ENCODE measurements at places on chromosomes 2 and 18. TPM values are rescaled to one million over a fixed set of nuclear protein-coding genes. Genes with fewer than 3 reads are reported as not detected.
A peak's percentile ranks its signal among the peaks of the same experiment; 100 is the strongest.

Gene FAM161A
- total RNA-seq: 3.3 TPM

GRCh38 chr2:111640480-111640879 is 243.5 kb downstream of the ANAPC1 start:
- DNase-seq: no peak

Gene CD28
- total RNA-seq: not detected

DNA sequence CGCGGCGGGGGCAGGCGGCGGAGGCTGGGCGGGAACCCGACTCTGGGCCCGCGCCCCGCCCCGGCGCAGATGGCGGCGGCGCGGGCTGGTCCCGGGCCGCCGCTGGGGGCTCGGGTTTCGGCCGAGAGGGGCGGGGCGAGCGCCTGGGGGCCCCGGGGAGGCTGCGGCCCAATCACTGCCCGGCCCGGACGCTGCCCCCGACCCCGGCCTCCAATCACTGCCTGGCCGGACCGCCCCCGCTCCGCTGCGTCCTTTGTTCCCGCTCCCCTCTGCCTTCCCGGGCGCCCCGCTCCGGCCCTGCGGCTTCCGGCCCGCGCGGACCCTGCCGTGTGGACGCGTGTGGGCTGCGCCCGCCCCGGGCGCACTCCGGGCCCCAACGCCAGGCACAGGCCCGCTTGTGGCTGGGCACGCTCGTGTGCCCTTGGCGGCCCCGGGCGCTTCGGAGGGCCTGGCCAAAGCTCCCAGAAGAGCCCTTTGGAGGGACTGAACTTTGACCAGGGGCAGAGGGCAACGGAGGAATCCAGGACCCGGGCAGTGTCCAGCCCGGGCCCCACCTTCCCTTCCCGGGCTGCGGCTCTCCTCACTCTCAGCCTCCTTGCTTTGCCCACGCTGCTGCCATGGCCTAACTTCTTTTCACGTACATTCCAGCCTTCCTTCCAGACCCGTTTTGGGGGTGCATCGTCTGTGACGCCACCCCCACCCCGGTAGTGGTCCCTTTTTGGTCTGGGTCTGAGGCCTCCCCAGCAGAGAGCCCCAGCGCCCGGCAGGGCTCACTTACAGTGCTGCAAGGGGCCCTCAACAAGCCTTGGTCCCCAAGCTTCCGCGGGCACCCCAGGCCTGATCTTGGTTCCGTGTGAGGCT is 27.1 kb upstream of the PTMA start:
- DNase-seq: peak; percentile 22

Gene AGXT
- total RNA-seq: not detected

GRCh38 chr2:29881089-29881730 is 40.2 kb downstream of the ALK start:
- DNase-seq: peak; percentile 9

Gene FBXO15
- total RNA-seq: 1.7 TPM

- no peak for DNase-seq
Measured at GRCh38 chr2:238458651-238459050, 31.9 kb downstream of the ASB1 start.

Gene IL37
- total RNA-seq: not detected

GRCh38 chr2:72917138-72917876 is at the start of gene EMX1:
EMX1 (plus strand) TSS chr2:72917519; CDS start chr2:72917853, 334 bp downstream.
- peak; percentile 44 for DNase-seq

DNA sequence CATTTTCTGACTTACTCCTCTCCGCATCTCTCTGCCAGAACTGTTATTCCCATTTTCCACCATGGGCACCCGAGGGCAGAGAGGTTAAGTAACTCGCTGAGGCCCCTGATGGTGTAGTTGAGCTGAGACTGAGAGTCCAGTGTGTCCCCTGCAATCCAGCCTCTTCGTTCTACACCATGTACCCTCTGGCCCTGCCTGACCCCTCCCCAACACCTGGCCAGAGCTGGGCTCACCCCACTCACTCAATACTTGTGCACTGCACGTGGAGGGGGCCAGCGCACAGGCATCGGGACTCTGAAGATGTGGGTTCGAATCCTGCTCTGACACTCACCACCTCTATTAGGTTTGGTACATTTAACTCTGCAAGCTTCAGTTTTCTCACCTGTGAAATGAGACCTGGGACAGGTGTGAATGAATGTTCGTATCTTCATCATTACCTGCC is 24.3 kb upstream of the FOSL2 start:
- DNase-seq: no peak

Gene SCLY
- 18.2 TPM for total RNA-seq

Gene EVA1A
- total RNA-seq: 82.8 TPM

Gene NEB
- 1.2 TPM for total RNA-seq

Gene C1GALT1C1L
- 2.5 TPM for total RNA-seq

- DNase-seq: no peak
Measured at GRCh38 chr2:95349568-95350322, 52.6 kb downstream of the KCNIP3 start.

DNA sequence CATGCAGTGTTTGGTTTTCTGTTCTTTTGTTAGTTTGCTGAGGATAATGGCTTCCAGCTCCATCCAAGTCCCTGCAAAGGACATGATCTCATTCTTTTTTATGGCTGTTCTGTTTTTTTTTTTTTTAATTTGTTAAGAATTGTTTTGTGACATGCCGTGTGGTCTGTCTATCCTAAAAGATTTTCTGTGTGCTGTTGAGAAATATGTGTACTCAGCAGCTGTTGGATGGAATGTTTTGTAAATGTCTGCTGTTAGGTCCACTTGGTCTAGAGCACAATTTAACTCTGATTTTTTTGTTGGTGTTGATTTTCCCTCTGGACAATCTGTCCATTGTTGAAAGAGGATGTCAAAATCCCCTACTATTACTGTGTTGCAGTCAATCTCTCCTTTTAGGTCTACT is 80.4 kb upstream of the WDR75 start:
- DNase-seq: no peak

DNA sequence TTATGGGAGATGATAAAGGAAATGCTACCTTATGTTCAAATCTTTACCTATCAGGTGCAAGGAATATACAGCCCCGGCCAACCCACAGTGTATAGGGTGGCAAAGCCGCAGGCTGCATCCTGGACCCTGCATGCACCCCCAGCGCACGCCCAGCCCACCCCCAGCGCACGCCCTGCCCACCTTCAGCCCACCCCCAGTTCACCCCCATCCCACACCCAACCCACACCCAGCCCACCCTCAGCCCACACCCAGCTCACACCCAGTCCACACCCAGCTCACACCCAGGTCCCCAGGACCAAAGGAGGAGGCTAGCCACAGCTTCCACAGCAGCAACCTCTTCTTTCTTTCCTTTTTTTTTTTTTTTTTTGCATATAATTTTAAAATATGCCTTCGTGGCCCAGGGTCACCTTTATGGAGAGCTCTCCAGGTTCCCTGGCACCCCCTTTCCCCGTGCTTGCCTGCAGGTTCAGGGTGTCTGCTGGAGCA is 120.9 kb downstream of the PTGR3 start:
- no peak for DNase-seq

Data from renal cortical epithelial cell (primary cell).